ENCODE measurements at places on chromosomes 7 and 10. TPM values are rescaled to one million over a fixed set of nuclear protein-coding genes. Genes with fewer than 3 reads are reported as not detected.

- no peak for DNase-seq
These were observed 4.3 kb upstream of the C1GALT1 start for GRCh38 chr7:7178081-7178480.

- no peak for DNase-seq
These were observed 811 bp downstream of the SLIT1 start for GRCh38 chr10:97184971-97185325.

OR13A1 gene
- total RNA-seq = not detected

TMEM229A gene
- not detected for total RNA-seq

- DNase-seq = no peak
These were observed 652.7 kb downstream of the GRID1 start for GRCh38 chr10:85713885-85714284.

C10orf105 gene
- total RNA-seq = not detected

SDK1 gene
- total RNA-seq = 8.7 TPM

GRCh38 chr10:69345890-69346474, 67.7 kb downstream of the HK1 start:
- DNase-seq = no peak

BLNK gene
- not detected for total RNA-seq

DNA sequence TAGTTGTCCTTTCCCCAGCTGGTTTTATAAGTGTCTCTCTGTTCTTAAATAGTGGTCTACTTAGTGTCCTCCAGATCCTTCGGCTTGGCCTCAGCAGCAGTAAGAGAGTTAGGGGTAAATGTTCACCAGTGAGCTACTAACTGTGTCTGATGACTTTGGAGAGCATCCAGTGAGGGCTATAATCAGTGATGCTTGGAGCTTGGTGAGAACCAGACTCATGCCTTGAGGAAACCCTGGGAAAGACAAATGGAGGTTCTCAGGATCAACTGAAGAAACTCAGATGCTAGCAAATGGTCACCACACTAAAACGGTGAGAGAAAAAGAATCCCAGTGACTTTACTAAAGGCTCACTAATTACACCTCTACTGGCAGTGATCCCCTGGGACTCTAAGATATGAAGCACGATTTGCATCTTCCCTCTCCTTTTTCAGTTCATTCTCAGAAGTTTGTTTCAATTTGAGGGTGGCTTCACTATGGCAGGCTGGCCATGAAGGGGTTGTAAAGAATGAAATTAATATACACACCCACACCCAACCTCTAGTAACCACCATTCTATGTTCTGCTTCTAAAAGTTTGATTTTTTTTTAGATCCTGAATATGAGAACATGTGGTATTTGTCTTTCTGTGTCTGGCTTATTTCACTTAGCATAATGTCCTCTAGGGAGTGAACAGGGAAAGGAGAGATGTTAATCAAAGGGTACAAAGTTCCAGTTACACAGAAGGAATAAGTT, 177.9 kb downstream of the PDE1C start:
- no peak for DNase-seq

DNA sequence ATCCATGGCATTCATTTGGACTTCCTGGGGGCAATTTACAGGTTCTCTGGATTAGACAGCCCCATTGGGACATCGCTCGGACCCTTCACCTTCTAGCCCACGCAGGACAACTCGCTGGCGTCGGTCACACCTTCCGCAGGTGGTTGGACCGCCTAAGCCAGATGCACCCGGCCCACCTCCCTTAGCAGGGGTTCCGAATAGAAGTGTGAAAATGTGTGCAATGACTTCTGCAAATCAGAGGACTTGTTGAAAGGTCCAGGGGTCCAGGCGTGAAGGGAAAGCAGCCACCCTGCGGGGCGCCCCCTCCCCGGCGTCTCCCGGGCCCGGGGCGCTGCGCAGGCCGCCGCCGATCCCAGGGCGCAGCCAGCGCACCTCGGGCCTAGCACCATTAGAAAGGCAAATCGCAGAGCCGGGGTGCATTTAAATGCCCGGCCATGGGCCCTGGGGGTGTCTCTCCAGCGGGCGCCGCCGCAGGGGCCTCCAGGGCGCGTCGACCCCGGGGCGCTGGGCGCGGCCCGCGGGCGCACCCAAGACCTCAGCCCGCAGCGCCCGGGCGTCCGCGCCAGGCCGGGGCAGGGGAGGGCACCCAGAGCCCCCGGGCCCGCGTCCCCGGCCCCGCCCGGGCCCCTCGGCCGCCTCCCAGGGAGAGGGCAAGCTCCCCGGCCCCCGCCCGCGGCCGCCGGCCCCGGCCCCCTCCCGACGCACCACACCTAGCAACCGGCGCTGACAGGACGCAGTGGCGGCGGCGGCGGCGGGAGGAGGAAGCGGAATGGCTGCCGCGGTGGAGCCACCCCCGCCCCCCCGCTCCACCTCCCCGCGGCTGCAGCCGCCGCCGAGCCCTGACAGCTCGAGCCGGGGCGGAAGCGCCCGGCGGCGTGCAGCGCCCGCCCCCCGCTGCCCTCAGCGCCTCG, 1.2 kb downstream of the JAZF1 start:
- DNase-seq = peak; percentile 43

NEUROG3 gene
- not detected for total RNA-seq

- no peak for DNase-seq
These were observed 116.3 kb downstream of the PAXIP1 start for GRCh38 chr7:154886591-154886990.

DNA sequence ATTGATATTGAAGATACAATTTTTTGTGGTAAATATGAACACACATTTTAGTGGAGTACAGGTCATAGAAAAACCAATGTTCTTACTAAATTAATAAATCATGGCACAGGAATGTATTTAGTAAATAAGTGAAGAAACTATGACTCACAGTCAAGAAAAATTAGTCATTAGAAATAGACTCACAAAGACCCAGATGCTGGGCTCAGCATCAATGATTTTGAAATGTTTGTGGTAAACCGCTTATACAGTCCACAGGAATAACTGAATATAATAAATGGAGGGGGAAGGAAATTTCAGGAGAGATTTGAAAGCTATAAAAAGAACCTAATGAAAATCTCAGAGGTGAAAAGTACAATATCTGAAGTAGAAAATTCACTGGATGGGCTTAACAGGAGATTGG, 138.3 kb upstream of the ADCY1 start:
- DNase-seq = no peak

ST8SIA6 gene
- total RNA-seq = not detected

FAM25C gene
- total RNA-seq = not detected

DNA sequence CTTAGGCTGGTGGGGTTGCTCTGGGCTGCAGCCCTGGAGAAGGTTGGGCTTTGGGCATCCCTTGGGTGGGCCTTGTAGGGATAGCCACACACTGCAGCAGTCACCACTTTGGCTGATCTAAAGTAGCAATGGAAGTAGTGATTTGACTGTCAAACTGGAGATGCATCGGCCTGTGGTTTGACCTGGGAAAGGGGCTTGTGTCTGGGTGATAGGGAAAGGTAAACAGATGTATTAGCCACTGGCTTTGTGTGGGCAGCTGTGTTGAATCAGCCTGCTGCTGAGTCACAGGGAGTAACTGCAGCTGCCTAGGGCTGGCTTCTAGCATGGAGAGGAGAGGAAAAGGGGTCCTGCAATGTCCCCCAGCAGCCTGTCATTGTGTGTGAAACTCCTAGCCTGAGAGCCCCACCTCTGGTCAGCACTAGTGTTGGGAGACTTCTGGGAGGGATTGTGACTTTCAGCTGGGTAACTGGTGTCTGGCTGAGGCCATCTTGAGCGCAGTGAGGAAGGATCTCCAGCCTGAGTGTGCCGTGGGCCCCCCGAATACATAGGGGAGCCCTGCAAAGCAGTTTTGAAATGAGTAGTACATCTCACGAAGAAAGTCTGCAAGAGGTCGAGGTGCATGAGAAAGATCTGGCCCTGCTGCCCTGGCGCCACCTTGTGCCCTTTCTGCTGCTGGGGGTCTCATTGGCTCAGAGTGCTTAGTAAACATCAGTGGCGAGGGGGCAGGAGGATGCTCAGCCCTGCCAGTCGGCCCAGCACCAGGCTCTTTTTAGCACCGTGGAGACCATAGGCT, 117.3 kb downstream of the FANK1 start:
- DNase-seq = peak; percentile 82

DNA sequence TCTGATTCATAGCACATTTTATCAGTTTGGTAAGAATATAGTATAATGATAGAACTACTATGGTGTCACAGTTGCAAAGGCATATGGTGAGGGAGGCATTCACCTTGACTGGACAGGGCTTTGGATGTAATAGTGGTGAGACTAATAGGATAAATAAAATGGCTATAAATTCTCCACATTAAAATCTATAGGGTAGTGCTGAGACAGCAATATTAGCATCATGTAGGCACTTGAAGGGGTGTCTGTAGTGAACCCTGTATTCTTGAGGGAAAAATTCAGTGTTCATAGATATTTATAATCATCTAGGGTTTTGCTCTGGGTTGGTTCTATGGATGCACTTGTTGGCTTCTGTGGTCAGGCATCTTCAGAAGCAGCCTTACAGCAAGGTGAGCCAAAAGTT, 59.3 kb upstream of the ICA1 start:
- no peak for DNase-seq

- DNase-seq = peak; percentile 68
These were observed 23.6 kb downstream of the ST8SIA6 start for GRCh38 chr10:17430647-17431355.

SPDYE2 gene
- not detected for total RNA-seq

RBP3 gene
- total RNA-seq = not detected

ADCYAP1R1 gene
- not detected for total RNA-seq

DNA sequence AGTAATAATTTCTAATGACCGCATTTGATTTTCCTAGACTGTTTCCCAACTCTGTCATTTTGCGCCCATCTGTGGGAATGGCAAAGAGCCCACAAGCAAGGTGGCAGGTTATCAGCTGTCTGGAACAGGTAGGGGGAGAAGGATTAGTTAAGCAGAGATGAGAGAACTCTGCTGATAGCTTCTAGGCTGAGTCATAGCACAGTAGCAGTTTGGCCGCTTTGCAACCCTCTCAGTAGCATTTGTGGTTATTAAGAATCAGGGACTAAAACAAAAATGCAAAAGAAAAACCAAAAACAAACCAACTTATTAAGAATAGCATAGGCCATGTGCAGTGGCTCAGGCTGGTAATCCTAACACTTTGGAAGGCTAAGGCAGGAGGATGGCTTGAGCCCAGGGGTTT, 602.7 kb upstream of the SORCS1 start:
- DNase-seq = no peak
